CD4-positive, alpha-beta T cell treated with Interleukin-15 for 1 hour (primary cell): ENCODE measurements at places on chromosomes 4 and X.
A peak's percentile ranks its signal among the peaks of the same experiment; 100 is the strongest.

DNA sequence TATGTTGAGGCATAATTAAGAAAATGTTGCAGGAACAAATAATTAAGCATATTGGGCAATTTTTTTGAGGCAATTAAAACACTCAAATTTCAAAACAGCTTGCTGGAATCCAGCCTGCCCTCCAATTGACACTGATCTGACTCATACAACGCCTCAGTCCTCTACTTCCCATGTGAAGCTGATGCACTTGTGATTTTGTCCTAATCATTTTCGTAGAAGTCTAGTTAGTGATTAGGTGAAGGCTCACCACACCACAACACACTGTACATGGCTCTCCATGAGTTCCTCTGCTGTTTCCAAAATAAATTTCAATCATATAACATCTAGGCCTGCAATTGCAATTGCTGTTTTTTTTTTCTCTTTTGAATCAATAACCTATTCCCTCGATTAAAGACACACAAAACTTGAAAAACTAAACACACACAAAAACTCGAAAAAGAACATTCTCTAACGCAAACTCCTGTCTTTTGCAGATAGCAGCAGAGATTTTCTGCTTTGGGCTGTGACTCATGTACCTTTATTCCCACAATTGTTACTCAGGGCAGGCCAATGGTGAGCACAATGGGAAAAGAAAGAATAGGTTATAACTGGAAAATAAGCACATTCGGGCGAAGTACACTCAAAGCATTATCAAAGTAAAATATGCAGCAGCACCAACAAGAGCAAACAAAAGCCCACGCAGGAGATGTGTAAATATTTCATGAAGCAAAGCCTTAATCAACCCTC is 1.7 kb downstream of the GPRIN3 start:
- DNase-seq = peak; percentile 30

- DNase-seq = no peak
Observed at GRCh38 chr4:72641611-72642010, 72.6 kb upstream of the ADAMTS3 start.

DNA sequence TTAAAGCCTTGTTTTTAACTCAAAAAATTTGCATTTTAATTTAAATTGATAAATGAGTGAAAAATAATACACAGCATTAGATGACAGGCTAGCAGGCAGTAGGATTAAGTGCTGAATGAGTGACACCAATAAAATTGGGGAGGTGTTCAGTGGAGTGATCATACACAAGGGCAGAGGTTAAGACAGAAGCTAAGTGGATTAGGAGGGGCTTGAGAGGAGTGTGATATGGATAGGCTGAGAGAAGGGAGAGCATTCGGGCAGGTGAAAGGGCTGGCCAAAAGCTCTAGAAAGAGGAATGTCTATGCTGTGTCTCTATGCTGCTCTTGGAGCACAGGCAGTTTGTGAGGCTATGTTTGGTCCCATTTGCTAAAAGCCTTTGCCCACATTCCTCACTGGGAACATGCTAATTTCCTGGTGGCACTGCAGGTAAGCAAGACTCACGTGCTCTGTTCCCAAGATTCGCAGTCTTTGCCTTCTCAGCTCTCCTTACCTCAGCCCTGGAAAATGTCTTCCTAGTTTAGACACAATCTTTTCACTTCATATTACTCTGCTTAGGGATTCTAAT is 52.8 kb upstream of the CCSER1 start:
- DNase-seq = no peak

DNA sequence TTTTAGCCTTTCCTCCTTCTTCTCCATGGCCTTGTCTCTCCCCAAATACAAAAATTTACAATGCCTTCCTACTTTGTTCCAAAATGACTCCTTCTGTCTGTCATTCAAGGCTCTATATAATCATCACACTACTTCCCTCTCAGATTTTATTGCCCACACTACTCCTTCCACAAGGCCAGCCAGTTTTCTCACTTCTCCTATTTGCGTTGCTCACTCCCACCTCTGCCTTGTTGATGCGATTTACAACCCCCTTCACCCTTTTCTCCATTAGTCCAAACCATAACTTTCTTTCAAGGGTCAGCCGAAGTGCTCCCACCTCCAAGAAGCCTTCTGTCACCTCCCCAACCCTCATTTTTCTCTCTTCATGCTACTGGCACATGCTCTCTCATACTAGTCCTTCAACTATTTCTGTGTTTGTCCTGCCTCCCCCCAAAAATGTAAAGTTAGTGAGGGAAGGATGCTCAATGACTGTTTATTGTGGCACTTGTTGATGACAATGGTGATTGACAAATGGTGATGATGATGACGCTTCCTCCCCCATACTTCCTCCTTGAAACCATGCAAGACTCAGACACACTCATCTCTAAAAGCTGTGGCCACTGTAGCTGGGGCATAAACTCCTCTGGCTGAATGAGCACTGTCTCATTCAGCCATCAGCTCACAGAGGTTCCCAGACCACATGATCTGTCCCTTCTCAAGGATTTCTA is 2.7 kb upstream of the XKRX start:
- DNase-seq = no peak

GRCh38 chr4:142405695-142406498 is 440.2 kb downstream of the INPP4B start:
- DNase-seq = no peak

GRCh38 chr4:87310691-87311335 is 11.9 kb downstream of the HSD17B13 start:
- DNase-seq = no peak

DNA sequence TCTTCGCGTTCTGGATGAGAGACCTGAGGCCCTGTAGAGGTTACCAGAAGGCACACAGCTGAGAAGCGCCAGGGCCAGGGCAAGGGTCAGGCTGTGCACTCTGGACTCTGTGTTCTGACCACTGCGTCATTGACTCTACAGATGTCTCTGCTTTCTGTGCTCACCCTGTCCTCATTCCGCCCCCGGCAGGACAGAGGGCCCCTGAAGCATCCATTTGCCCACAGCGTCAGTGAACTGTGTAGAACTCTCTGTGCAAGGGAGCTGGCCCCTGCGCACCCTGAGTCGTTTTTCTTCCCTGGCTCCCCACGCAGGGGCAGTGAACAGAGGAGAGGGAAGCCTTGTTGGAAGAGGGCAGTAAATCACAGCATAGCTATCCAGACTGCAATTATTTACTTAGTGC is 6.1 kb upstream of the WAS start:
- DNase-seq = no peak

DNA sequence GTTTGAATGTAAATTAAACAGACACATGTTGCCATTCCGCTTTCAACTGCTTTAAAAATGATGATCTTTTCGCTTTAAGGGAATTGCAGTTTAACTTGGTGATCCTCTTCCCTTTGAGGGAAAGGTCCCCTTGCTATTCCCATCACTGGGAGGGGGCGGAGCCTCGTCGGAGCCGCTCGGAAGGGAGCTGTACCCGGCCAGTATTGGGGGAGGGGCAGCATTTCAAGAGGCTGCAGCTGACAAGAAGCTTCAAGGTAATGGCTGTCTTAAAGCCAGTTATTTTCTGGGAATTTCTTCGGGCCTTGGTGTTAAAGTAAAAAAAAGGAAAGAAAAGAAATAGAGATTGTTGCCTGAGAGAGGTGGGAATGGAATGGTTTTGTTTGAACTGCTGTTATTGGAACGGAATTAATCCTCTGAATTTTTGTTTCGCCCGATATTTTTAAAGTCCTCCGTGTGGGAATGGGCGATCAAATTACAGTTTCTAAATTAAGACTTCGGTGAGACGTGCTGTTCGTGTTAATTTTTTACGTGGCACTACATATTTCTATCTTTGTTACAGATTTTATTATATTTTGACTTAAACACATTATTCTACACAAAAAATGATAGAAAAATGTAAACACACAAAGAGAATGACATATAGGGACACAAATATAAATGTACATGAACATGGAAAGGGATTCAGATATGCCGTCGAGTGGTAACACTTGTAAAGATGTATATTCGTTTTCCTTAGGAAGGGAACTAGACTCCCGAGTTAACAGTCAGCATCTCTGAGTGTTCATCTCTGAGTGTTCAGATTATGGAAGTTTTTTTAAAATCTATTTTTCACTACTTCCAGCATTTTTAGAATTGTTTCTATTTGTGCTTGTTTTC is 9.2 kb downstream of the PWWP3B start:
- DNase-seq = no peak

DNA sequence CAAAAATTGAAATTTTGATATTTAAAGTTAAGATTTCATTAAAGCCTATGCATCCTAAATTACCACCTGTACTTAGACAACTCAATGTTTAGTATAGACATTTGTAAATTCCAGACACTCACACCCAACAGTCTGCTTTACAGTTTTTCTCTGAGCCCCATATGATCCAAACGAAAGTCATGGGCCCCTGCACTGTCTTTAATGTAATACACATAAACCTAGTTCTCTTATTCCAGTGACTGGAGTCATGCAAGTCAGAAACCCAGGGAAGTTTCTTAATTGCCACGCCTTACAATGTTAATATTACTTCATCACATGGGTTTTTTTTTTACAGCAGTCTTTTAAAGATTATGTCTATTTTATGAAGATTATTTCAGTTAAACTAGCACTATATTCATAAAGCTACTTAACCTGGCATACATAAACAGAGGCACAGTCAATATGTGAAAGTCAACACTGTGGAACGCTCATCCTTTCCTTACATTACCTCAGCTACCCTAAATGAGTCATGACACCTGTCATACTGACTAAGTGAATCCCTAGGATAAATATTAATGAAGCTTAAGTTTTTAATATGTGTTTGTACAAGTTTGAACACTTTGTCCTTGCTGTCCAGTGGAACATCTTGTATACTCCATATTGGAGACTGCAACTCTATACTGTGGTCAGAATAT is 67.7 kb upstream of the H2AZ1 start:
- DNase-seq = no peak

DNA sequence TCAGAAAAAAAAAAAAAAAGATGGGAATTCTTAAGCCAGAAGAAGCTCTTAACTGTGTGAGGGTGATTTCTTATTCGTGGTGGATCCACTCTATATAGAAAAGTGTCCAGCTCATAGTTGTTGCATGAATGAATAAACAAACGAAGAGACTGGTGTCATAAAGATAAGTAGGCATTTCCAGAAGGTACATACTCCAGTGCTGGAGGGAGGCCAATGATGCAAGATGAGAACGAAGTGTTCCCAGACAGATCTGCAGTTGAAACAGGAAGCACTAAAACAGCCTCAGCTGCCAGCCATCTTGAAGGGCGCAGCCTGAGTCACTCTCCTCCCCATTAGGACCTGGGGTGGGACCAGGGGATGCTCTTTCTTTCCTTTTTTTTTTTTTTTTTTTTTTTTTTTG is 47.4 kb upstream of the HOPX start:
- no peak for DNase-seq

- DNase-seq = no peak
Observed at GRCh38 chr4:104345598-104346242, 149.0 kb downstream of the CXXC4 start.

GRCh38 chr4:8914461-8915171 is 43.0 kb upstream of the HMX1 start:
- DNase-seq = peak; percentile 6

DNA sequence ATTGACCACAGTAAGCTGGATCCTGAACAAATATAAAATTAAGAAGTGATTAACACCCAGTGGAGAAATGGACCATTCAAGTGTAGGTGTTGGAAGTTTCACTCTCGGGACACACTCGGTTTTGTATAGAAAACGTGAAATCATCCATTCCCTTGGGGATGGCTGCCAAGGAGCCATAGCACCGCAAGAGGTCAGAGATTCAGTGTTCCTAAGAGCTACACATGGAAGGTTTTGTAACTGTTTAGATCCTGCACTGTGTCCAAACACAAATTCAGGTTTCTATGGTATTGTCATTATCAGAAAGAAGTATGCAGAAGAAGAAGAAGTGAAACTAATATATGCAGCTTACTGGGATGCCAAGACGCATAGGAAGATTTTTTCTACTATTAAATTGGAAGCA is 281.0 kb downstream of the LDB2 start:
- DNase-seq = no peak

GRCh38 chr4:100366213-100366612 is 151.6 kb downstream of the EMCN start:
- DNase-seq = no peak

DNA sequence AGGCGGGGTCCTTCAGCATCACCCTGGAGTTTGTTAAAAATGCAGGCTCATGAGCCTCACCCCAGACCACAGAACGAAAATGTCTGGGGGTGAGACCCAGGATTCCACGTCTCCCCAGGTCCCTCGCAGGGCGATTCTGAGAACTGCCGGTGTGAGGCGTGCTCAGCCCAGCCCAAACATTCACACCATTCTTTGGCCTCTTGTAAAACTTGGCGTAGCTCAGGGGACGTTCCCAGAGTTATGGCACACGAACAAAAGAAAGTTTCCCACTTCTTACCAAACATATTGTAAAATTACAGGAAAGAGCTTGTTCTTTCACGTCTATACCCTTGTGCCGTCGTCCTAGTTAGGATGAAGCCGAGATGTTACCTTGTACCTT is 12.9 kb downstream of the CD99 start:
- no peak for DNase-seq

DNA sequence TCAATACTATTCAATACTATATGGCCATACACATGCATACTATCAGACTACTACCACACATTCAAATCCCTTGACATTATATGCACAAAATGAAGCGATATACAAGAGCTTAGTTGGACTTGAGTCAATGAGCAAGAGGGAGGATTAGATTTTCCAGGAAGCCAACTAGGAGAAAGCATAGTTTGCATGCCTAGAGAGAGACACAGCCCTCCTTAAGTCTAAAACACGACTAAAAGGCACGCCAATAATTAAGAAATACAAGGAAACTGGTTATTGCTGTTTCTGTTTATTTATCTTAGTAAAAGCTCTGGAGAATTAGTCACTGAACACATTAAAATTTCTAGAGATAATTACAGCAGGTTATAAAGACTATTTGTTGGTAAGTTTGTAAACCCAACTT is 21.8 kb downstream of the MBNL3 start:
- no peak for DNase-seq

GRCh38 chr4:62006108-62006507 is 806.0 kb downstream of the ADGRL3 start:
- no peak for DNase-seq
